ENCODE measurements at places on chromosomes 2 and 18. TPM values are rescaled to one million over a fixed set of nuclear protein-coding genes. Genes with fewer than 3 reads are reported as not detected.

GRCh38 chr18:72160510-72161445 lies 383.4 kb downstream of the CBLN2 start:
- DNase-seq = no peak
- H3K4me1 ChIP-seq = no peaks in the 10 kb centered on the region
- no peak overlapping the region for H3K27ac ChIP-seq
- no peaks in the 10 kb centered on the region for H3K27me3 ChIP-seq

DNA sequence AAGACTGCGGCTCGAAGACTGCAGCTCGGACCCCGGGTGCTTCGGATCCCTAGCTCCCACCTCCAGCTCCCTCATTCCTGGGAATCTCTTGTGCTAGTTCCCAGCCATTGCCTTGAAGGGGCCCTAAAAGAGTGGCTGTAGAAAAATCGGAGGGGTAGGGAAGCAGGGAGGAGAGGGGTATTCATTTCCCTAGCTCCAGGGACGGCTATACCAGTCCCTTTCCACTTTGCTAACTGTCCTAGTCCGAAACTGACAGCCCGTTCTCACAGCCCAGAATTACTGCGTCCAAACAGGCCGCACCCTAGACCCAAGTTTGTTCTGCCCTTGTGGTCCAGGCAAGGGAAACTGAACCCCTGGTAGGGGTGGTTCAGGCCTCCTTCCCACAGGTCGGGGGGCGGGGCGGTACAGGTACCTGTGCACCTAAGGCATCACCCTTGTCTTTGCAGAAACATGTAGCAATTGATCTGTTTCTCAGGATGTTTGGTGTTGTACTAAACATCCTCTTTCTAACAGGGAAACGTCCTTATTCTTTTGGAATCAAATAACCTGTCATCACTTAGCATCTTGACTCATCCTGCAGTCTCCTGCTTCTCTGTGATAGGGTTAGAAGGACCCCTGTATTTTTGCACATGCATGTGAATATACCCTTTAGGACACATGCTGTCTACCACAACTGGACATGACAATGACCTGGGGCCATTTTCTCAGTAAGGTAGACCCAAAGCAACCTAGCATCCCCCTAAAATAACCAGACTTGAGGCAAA lies 4.0 kb downstream of the EMX1 start:
- DNase-seq = peak; percentile 21
- peaks cover 99% of the 10 kb centered on the region for H3K27me3 ChIP-seq
- no peak overlapping the region for H3K27ac ChIP-seq
- H3K4me1 ChIP-seq = peaks cover 47% of the 10 kb centered on the region
- H3K36me3 ChIP-seq = no peaks in the 10 kb centered on the region

DNA sequence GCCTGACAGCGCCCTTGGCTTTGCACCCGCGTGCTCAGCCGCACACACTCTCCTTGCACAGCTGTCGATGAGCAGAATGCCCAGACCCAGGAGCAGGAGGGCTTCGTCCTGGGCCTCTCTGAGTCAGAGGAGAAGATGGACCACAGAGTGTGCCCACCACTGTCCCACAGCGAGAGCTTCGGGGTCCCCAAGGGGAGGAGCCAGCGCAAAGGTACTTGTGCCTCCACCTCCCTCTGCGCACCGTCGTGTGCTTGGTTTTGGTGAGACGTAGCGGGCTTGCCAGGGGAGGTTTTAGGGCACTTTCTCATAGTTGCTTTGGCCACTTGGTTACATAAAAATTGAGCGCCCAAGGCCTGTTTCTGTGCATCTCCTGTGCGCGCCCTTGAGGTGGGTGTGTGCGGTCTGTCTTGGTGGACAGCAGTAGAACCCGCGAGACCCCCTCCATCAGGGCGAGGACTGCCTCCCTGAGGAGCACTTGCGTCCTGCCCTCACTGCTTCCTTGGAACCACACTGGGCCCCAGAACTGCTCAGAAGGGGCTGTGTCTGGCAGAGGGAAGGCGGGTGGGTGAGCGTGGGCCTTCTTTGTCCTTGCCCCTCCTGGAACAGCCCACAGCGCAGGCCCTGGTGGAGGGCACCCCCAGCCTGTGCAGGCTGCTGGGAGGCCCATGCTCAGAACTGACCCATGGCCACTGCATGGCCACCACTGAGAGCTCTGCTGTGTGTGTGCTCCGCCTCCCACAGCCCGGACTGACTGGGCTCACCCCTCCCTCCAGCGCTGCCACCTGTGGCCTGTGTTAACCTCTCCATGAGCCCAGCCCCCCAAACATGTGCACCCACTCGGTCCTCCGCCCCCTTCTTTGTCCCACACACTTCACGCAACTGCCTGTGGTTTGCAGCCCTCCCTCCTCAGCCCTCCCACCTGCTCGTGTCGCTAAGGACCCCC lies 95.9 kb downstream of the DGKD start:
- H3K4me1 ChIP-seq = no peaks in the 10 kb centered on the region
- peaks cover 9% of the 10 kb centered on the region for H3K36me3 ChIP-seq
- no peaks in the 10 kb centered on the region for H3K27me3 ChIP-seq
- H3K4me3 ChIP-seq = no peak overlapping the region
- no peak overlapping the region for H3K27ac ChIP-seq

- DNase-seq = no peak
- H3K4me3 ChIP-seq = peak overlapping the region; percentile 79
- H3K36me3 ChIP-seq = no peaks in the 10 kb centered on the region
- peaks cover 28% of the 10 kb centered on the region for H3K27me3 ChIP-seq
- no peak overlapping the region for H3K27ac ChIP-seq
Measured at GRCh38 chr2:190181123-190181669, 118.7 kb upstream of the MSTN start.

DNA sequence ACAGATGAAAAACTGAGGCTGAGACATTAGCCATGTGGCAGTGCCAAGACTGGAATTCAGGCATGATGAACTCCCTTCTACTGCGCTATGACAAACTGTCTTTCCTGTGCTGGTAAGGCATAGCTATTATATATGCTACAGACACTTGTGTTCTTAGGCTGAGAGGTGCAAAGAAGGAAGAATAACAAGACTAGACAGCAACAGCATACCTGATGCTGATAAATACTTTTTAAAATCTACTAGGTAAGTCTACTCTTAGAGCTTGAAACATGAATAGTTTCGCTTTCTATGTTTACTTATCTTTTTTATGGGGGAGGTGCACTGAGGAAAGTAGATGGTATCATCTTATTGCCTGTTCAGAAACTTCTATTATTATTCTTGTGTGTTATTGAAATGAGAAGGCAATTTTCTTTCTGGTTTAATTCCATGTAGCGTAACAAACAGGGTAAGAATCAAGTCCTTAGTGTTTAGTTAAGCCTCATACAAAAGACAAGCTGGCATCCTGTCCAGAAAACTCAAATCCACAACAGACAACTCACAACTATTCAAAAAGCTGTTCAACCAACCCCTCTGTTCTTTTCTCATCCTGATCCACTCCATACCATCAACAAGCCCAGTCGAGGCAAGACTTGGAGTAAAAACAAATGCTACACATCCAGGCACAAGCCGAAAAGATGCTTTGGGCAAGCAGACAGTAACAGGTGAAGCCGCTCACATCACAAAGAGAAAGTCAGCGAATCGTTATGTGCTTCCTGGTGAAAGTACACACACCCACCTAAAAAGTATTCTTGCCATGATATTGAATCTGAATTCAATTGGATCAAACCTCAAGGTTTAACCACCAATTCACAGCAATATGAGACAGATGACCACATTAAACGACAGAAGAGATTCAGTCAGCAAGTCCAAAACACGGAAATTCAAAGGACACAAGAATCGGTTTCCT lies 1.5 kb downstream of the TTC32 start:
- H3K4me1 ChIP-seq = peaks cover 3% of the 10 kb centered on the region
- H3K27me3 ChIP-seq = no peaks in the 10 kb centered on the region
- no peak for DNase-seq
- H3K36me3 ChIP-seq = no peaks in the 10 kb centered on the region

- H3K27ac ChIP-seq = no peak overlapping the region
- H3K36me3 ChIP-seq = no peaks in the 10 kb centered on the region
- no peaks in the 10 kb centered on the region for H3K27me3 ChIP-seq
- no peak overlapping the region for H3K4me3 ChIP-seq
- DNase-seq = no peak
- no peaks in the 10 kb centered on the region for H3K4me1 ChIP-seq
Measured at GRCh38 chr2:238963161-238963970, 115.5 kb downstream of the TWIST2 start.

The NEB gene
- polyA plus RNA-seq = 4.9 TPM

The SH3BP4 gene
- 15.1 TPM for polyA plus RNA-seq

The DAW1 gene
- 0.71 TPM for polyA plus RNA-seq

GRCh38 chr2:49827366-49827765 lies 673.1 kb upstream of the FSHR start:
- no peaks in the 10 kb centered on the region for H3K27me3 ChIP-seq
- no peak overlapping the region for H3K27ac ChIP-seq
- H3K4me3 ChIP-seq = no peak overlapping the region

The RPE gene
- polyA plus RNA-seq = 33.1 TPM

The HOXD8 gene
- polyA plus RNA-seq = not detected

GRCh38 chr2:175282300-175282699 lies 100.8 kb upstream of the ATP5MC3 start:
- DNase-seq = peak; percentile 68
- H3K27ac ChIP-seq = no peak overlapping the region
- no peaks in the 10 kb centered on the region for H3K4me1 ChIP-seq
- no peaks in the 10 kb centered on the region for H3K36me3 ChIP-seq

The MATN3 gene
- polyA plus RNA-seq = 4.4 TPM

DNA sequence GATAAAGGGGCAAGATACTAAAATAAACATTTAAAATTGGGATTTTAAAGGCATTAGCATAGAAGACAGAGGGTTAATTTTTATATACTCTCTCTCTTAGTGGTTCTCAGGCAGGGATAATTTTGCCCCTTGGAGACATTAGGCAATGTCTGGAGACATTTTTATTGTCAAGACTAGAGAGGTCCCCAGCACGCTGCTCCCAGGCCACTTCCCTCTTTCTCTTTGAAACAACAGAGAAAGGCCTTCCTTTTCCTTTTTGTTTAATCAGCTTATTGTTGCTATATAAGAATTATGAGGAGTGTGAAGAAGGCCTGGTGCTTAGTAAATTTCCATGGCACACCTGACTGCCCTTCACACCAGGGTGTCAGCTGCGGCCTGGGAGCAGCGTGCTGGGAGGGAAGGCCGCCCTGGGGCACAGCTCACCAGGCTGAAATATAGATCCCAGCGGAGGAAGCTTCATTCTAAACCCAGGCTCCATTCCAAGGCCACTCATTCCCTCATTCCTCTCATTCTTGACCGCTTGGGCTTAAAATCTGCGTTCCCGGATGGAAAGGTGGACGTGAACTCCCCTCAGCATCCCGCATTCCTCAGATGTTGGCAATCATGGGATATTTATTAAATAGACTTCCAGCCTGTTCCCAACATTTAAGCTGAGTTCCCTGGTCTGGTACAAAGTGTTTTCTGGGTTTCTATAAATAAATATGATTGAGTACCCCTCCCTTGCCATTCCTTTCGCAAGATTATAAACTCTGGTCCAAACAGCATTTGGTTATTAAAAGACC lies 22.5 kb downstream of the SLC14A2 start:
- no peaks in the 10 kb centered on the region for H3K36me3 ChIP-seq
- no peaks in the 10 kb centered on the region for H3K27me3 ChIP-seq
- H3K27ac ChIP-seq = no peak overlapping the region
- H3K4me1 ChIP-seq = no peaks in the 10 kb centered on the region
- no peak overlapping the region for H3K4me3 ChIP-seq

The TNFAIP6 gene
- 6.7 TPM for polyA plus RNA-seq

DNA sequence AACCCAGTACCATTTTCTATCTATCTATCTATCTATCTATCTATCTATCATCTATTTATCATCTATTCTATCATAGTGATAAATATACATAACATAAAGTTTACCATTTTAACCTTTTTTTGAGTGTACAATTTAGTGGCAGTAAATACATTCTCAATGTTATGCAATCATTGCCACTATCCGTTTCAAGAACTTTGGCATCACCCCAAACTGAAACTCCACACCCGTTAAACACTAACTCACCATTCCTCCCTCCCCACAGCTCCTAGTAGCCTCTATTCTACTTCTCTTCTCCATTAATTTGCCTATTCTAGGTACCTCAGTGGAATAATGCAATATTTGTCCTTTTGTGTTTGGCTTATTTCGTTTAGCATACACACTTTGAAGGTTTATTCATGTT lies 82.5 kb upstream of the KCNE4 start:
- no peaks in the 10 kb centered on the region for H3K27me3 ChIP-seq
- H3K36me3 ChIP-seq = no peaks in the 10 kb centered on the region
- H3K4me1 ChIP-seq = no peaks in the 10 kb centered on the region
- no peak overlapping the region for H3K27ac ChIP-seq

DNA sequence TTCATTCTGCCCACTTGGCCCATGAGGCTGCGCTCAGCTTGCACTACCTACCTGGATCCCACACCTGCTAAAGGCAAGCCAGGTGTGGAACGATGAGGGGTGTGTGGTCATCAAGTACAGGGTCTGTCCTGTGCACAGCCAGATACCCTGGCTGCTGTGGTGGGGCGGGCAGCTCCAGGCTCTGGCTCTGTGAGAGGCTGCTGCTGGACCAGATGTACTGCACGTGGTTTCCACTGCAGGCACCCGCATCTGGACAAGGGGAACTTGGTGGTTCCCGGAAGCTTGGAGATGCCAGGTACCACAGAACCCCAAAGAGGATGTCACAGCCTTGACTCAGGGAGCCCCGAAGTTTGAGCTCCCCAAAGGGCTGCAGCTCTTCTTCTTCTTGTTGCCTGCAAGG lies 68.1 kb upstream of the ZNF804A start:
- H3K36me3 ChIP-seq = no peaks in the 10 kb centered on the region
- no peaks in the 10 kb centered on the region for H3K27me3 ChIP-seq
- no peak overlapping the region for H3K27ac ChIP-seq
- H3K4me1 ChIP-seq = no peaks in the 10 kb centered on the region
- no peak overlapping the region for H3K4me3 ChIP-seq

DNA sequence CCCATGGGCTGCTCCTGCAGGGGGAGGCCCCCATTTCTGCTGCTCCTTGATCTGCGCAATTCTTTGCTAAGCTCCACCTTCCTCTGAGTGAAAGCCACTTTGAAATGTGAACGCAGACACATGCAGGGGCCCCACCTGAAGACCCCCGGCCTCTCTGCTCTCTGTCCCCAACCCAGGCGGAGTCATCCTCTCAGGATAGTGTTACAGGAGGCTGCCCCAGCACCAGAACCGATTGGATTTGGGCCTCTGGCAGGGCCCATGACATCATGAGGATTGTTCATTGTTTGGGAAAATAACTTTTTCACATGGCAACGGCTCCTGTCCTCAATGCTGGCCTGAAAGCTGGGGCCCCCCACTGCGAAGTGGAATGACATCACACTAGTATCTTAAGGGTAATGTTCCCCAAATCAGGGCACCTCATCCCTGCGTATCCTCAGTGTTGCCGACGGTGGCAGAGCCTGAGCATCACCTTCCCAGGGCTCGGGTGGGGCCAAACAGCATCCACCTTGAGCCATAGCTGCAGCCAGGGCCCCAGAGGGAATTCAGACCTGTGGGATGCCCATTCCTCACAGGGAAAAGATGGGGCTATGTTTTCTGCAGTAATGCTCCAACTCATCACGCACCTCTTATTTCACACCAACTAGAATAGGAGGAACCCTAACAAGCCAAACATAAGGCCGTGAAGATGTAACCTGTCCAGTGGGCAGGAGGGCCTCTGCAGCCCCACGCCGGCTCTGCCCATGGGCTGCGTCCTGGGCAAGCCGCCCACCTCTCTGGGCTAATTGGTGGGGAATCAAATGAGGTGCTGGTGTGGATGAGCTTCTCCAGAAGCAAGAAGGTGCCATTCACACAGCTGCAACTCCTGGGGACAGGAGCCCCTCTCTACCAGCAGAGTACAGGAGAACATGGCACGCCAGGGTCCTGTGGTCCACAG lies 2.7 kb upstream of the ERFE start:
- H3K4me3 ChIP-seq = no peak overlapping the region
- H3K27ac ChIP-seq = no peak overlapping the region
- H3K36me3 ChIP-seq = no peaks in the 10 kb centered on the region
- peaks cover 13% of the 10 kb centered on the region for H3K4me1 ChIP-seq
- no peak for DNase-seq
- H3K27me3 ChIP-seq = peaks cover 29% of the 10 kb centered on the region

GRCh38 chr2:67083951-67084350 lies 313.2 kb upstream of the ETAA1 start:
- no peak overlapping the region for H3K4me3 ChIP-seq
- H3K4me1 ChIP-seq = no peaks in the 10 kb centered on the region
- no peaks in the 10 kb centered on the region for H3K27me3 ChIP-seq
- no peak overlapping the region for H3K27ac ChIP-seq

Measured in GM23338 (cell line).